ENCODE measurements at places on chromosomes 7 and 10. TPM values are rescaled to one million over a fixed set of nuclear protein-coding genes. Genes with fewer than 3 reads are reported as not detected.
A peak's percentile ranks its signal among the peaks of the same experiment; 100 is the strongest.

DNA sequence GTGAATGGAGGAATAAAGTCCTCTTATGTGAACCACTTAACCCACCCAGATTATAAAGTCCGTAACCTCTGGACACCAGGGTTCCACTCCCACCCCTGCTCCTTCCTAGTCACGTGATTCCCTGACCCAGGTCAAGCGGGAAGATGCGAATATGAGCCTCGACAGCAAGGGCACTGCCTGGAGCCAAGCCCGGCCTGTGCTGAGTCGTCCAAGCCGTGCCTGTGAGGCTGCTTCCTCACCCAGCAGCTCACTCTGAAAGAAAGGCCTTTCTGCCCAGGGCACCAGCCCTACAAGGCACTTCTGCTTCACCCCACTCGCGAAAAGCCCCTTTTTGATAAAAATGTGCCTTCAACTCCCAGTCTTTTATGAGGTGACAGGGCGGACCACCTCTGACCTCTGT is 85.8 kb downstream of the CYTH3 start:
- DNase-seq: no peak

GRCh38 chr7:8217200-8218068 is 44.5 kb downstream of the ICA1 start:
- no peak for DNase-seq

DNA sequence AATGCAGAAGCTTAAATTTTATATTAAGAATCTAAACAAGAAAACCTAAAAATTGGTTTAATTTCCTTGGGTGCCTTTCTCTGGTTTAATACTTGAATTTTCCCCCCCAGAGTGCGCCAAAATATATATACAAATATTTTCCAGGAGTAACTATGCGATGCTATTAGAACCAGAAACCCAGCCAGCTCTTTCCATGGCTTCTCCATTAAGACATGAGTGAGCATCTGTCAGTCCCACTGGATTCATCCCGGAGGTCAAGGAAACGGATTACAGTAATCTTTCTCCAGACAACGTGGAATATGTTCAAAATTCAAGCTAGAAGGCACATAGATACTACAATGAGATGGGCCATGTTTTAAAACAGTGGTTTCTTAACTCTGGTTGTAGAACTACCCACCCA is 148.8 kb downstream of the TAX1BP1 start:
- no peak for DNase-seq

GRCh38 chr10:122571892-122572291 is 11.3 kb downstream of the DMBT1 start:
- DNase-seq: no peak

DNA sequence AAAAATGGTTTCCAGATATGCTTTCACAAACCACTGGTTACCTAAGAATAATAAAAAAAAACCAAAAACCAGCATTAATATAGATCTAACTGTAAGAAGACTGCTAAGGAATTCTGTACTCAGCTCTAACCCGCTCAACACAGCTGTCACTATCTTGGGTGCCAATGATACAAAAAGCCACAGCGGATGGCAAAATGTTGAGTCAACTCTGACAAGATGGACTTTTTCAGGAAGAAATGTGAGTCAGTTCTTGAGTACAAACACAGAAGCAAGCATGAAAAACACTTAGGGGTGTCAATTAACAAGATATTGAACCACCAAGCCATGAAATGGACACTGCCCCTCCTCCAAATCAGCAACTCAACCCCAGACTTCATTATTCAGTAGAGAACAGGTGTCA is 55.0 kb downstream of the CTTNBP2 start:
- no peak for DNase-seq

DNA sequence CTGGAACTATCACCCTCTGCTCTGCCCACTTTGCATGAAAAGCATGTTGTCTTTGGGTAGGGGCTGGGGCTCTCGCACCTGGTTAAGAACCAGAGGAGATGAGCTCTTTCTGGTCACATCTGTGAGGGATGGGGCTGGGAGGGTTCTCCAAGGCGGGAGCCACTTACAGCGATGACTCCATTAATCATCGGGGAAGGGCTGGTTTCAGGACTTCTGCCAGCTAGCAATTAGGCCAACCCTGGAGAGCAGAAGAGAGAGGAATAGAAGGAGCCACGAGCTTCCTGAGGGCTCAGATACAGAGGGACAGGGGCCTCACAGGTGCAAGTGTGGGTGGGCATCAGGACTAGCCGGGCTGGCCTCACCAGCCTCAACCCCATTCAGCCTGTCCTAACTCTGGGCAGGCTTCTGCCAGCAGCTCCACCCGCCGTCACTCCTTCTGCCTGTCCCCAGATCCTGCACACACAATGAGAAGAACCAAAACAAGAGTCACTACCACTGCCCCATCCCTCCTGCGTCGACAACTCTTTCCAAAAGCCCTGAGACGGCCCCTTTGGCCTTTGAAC is 8.4 kb downstream of the AQP1 start:
- DNase-seq: peak; percentile 34

DNA sequence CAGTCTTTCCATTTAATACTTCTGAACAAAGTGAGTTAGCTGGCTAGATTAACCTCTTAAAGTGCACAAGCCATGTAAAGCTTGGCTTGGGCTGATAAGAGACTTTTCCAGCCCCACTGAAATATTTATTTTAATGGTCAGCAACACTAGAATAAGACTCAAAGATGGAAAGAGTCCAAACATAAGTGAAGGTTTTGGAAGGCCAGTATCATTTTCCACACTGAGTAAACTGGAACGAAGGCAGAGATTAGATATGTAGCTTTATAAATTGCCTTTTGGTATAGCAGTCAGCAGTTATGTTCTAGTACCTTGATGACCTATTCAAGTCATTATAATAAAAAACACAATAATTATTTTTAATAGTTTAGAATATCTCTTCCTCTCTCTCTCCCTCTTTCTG is 102.2 kb downstream of the HDAC9 start:
- DNase-seq: no peak

TACC2 gene
- 234 TPM for polyA plus RNA-seq

SPACDR gene
- 0.11 TPM for polyA plus RNA-seq

PIP gene
- not detected for polyA plus RNA-seq

ZCWPW1 gene
- 4.9 TPM for polyA plus RNA-seq
